ENCODE measurements at places on chromosomes 3 and 15.

- no peak for DNase-seq
Measured at GRCh38 chr3:62951037-62951613, 75.9 kb upstream of the CADPS start.

GRCh38 chr3:129645286-129645685 is 38.8 kb upstream of the PLXND1 start:
- DNase-seq, result no peak

DNA sequence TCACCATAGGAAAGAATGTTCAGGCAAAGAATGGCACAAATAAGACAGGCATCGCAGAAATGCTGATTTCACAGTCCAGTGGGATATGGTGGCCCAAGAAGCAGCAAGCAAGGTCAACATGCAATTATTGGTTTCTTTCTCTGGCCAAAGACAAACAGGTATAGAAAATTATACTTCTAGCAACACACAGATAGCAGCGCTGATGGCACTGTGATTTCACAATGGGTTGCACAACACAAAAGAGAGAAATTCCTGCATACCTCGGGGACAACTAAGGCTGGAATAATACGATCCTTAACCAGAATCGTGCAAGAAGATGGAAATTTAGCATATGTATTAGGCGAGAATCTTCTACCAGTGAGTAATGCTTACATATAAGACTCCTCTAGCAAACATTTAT is 76.3 kb upstream of the NR2F2 start:
- no peak for DNase-seq

DNA sequence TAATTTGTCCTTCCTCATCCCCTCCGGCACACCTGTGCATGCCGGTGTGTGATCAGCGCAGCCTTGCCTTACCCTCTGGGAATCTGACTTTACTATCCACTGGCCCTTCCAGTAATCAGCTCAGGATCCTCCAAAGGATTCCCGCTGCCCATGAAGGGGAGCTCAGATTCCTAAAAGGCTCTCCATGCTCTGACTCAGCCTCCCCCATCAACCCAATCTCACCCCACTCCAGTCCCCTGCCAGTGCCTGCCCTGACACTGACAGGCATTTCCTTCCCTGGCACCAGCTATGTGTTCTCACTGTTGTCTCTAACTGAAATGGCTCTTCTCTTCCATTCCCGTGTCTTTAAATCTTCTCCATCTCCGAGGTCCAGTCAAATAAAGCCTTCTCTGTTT is 7.3 kb upstream of the BCL2A1 start:
- DNase-seq, result no peak

DNA sequence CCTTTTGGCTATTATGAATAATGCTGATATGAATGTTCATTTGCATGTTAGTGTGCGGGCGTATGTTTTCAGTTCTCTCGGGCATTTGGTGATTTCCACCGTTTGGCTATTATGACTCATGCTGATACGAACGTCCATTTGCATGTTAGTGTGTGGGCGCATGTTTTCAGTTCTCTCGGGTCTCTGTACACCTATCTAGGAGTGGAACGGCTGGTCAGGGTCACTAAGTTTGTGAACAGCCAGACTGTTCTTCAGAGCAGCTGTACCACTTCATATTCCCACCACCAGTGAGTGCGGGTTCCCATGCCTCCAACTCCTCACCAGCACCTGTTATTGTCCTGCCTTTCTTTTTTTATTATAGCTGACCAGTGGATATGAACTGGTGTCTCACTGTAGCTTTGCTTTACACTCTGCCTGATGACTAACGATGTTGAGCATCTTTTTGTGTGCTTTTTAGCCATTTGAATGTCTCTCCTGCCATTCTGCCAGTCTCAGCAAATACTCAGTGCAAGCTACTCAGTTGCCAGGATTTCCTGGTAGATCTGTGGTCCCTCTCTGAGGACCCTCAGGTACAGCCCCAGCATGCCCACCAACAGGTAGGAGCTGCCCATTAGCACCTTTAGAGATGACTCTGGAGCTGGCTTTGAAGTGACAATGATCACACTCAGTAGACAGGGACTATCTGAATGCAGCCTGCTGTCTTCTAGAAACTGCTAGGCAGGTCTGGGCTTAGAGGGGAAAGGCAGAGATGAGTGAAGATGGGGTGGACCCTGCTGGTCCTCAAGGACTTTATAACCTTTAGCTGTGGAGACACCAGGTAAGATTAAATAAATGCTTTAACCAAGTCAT is 141.1 kb downstream of the XXYLT1 start:
- no peak for DNase-seq

DNA sequence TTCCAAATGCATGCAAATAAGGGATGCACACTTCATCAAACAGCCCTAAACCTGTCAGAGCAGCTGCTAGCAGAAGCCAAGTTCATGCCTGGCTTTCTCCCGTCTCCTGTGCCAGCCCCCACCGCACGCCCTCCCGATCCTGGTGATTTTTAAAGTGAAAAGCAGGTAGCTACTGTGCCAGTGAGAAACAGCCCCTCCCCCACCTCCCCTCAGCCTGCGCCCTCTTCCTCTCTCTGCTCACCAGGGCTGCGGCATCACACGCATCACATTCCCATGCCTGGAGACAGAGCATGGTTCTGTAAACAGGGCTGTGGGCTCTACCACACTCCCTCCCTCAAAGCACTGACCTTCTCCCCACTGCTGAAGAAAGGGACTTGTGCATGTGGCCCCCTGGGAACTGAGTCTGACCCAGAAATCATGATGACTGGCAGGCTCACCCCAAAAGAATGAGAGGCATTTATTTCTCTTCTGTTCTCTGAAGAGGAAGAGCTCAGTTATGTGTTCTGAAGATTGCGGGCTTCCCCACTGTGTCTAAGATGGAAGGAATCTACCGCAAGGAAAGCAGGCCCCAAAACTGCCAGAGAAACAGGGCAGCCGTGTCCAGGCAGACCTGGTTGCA is 14.5 kb upstream of the SLC6A1 start:
- DNase-seq, result no peak

DNA sequence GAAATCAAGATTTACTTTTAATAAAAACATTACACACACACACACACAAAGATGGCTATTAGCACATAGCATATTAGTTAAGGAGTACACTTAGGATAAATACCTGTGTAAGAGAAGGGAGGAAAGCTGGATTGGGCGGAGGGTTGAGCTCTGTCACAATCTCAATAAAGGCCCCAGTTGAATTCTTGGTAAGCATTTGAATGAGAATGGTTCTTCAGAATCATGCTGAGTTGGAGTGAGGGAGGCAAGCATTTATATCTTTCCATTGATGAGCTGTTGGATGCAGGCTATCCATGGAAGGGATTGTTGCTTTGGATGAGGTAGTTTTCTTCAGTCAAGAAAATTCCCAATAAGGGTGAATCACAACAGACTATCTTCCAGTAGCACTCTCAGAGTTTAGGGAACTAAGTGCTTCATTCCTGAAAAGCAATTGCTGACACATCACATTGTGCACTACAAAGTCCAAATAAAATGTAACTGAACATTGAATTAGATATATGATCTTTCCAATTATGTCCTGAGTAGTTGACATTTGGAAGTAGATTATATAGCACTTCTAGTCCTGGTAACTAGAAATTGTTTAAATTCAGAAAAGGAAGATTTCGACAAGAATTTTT is 95.7 kb downstream of the SUCNR1 start:
- no peak for DNase-seq

DNA sequence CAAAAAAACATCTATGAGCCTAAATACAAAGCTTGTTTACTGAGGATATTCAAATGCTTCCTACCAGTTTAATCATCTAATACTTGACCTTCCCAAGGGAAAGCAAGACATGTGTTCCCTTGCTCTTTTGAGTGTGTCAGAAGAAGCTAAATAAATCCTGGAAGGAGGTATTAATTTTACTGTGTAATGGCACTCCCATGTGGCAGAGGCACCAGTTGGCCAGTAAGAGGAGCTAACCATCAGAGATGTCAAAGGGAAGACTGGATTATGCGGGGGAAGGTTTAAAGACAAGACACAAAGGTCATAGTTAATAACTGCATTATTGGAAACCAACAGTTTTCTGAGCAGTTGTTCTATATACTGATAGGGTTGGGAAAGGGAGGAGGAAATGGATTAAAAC is 125.1 kb downstream of the SUCLG2 start:
- no peak for DNase-seq

GRCh38 chr15:82852941-82853561 is 43.6 kb downstream of the WHAMM start:
- no peak for DNase-seq

DNA sequence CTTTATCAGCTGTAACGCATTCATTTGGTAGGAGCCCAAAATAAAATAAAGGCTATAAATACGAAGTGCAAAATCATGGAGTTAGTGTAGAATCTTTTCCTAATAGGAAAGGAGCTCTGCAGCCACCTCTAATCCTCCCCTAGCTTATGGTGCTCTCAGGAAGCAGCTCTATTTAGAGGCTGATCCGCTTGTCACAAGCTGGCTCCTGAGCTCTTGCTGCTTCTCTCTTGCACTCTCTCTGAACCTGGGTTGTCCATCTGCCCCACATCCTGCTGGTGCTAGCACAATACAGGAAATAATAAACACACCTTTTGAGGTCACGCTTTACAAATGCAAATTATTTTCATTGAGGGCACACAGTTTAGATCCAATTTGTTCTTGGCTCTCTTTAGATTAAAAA is 37.3 kb upstream of the BFSP2 start:
- DNase-seq, result no peak

- DNase-seq, result no peak
Measured at GRCh38 chr3:101944308-101944707, 95.0 kb downstream of the NFKBIZ start.

GRCh38 chr3:118991775-118992174 is 42.9 kb downstream of the IGSF11 start:
- no peak for DNase-seq

- DNase-seq, result no peak
Measured at GRCh38 chr3:139120086-139121056, 75.7 kb upstream of the PRR23C start.

- no peak for DNase-seq
Measured at GRCh38 chr3:23600167-23600871, 205.4 kb upstream of the UBE2E1 start.

- DNase-seq, result no peak
Measured at GRCh38 chr15:56272454-56272853, 28.8 kb upstream of the RFX7 start.

DNA sequence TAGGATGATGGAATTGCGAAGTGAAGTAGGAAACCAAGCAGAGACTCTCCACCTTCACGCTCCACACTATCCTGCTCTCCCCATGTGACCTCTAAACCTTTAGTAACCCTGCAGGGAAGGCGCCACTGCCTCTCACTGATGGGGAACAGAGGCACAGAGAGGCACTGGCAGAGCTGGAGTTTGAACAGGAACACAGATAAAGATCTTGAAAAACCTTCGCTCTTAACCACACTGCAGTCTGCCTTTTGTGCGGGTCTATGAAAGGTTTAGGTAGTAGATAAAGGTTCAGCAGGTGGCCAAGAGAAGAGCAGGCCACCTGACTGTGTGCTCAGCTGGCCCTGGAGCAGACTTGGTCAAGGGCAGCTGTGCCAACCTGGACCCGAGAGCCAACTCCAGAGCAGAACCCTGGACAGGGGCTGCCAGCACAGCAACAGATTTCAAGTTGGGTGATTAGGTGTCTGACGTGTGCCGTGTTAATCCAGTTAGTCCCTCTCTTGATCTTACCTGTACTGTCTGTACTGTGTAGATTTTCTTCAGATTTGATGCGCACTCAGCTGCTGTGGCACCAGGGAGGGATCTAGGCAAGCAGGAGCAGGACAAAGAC is 15.2 kb downstream of the EIF4E3 start:
- DNase-seq, result no peak

GRCh38 chr3:114216186-114216970 is 21.0 kb downstream of the ZNF80 start:
- no peak for DNase-seq

DNA sequence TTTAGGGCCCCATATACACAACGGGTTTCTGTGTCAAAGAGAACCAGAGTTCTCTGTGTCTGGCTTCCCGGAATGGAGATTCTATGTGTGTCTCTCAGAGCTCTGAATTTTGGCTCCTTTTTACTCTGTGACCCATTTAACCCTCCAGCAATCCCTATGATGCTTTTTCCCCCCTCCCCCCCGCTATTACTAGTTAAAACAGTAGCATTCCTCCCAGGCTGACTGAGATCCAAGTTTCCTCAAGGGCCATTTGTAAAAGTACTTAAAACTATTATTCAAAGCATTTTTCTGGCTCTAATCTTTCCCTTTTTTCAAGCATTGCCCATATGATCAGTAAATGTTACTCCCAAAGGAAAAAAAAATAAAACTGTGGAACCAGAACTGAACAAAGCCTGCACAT is 6.6 kb upstream of the STAC start:
- no peak for DNase-seq

GRCh38 chr15:101609742-101610610 is 42.2 kb downstream of the TM2D3 start:
- DNase-seq, result no peak

- DNase-seq, result no peak
Measured at GRCh38 chr3:44584646-44585501, at the start of gene ZNF660. Gene ZNF660 (plus strand): TSS chr3:44584964. CDS start chr3:44594194, 9,230 bp downstream.

DNA sequence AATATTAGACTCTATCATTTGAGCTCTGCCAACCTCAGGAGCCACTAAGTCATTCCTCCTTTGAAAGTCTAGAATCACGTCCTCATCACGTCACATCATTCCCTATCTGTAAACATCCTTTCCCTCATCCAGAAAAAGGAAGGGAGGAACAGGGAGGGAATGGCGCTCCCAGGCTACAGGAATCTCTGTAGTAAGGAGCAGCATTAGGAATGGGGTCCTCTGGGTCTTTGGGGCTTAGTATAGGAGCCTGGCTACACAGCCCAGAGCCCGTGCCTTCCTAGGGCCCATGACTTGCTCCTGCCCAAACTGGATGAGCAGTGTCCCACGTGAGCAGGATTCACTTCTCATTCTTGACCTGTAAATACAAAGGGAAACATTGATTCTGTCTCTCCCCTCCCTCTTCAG is 1.6 kb downstream of the TAGLN3 start:
- no peak for DNase-seq

DNA sequence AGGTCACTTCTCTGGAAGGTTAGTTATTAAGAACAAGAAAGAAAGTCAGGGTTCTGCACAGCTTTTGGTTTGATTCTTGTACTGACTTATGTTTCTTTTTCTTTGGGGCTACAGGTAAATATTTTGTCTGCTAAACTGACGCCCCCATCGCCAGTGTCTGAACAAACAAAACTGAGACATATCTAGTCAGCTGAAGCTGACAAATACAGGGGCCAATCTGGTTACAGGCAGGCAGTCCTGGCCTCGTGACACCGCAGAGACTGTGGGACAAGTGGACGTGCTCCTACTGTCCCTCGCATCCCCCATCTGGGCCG is 4.6 kb upstream of the RPL14 start:
- no peak for DNase-seq

DNA sequence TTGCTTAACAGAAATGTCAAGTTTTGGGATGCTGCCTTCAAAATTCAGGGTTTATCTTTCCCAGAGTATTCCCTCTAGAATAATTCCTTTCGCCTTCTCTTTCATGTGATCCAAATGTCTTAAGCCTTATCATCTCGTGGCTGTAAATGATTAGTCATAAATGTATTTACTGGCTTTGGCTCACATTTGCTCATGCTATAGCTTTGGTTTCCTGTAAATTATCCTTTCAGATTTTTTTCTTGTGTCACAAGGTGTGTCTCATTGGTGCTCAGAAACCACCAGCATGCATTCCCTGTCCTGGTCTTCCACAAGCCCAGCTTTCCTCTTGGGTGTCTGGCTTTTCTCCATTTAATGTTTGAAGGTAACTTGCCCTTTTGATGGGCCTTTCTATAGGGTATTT is 692.7 kb upstream of the ALCAM start:
- DNase-seq, result no peak

GRCh38 chr3:114332342-114333179 is 38.7 kb downstream of the TIGIT start:
- DNase-seq, result no peak
